Ecto neural progenitor cell (in vitro differentiated cells): ENCODE measurements at places on chromosomes 13 and 19.

DNA sequence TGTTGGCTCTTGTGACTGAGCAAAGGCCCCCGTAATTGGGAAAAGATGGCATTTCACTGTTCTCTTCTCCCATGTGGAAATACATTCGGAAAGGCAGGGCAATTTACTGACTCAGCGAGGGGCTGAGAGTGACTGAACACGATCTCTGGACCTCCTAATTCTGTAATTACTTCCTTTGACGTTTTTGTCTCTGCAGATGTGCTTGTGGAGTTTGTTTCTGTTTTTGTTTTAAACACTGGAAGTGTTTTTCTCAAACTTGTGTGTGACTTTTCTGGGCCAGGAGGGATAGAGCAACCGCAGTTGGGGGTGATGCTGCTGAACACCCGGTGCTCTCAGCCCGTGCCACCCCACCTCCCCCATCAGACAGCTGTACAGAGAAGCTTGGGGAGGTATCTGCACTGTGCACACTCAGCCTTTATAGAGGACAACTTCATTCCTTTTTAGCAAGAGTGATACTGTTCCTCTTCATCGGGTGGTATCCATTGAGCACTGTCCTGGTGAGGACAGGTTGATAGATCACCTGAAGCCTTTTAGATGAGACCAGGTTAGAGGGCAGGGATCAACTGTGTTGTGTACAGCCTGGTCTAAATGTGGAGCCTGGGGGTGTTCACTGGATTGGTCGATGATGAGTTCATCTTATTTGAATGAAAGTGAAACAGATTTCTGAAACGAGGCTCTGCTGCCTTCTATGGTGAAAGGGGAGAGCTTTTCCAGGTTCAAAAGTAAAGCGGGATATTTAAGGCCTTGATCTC is 117.4 kb downstream of the ESD start:
- no peak for DNase-seq

DNA sequence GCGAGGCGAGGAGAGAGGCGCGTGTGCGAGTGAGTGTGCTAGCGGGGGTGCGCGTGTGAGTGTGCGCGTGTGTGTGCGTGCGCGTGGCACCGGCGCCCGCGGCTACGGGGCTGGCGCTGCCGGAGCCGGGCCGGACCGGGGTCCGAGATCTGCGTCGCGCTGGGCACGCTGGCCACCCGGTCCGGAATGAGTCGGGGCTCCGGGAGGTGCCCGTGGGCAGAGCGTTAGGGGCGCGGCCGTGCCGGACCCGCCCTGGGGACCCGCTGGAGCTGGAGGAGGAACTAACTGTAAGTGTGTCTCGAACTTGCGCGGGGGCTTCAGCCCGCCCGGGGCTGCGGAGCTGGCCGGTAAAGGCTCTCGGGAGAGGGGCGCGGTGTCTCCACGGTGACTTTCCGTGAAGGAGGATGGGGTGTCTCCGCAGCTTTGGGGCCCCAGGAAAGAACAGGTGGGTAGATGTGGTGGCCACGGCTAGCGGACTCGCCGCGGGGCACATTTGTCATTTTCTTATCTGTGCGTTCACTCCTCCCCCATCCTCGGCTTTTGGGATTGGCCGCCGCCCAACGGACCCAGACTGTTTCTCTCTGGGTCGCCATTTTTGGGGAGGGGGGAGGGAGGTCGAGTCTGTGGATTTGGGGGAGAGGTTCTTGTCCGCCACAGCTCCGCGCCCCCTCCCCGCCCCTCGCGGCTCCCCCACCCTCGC is 10.1 kb upstream of the SOX1 start:
- no peak for DNase-seq

DNA sequence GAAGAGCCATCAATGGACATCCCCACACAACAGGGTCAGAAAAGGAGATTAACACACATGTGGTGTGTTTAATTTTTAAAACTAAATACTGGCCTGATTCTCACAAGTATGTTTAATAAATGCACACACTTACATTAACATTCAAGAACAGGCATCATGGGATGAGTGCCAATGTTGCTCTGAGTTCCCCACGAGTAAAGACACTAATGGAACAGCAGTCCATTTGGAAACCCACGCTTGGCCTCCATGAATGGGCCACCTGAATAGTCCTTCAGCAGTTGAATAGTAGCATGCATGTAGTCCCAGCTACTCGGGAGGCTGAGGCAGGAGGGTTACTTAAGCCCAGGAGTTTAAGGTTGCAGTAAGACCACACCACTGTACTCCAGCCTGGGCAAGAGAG is 195.2 kb upstream of the IPO5 start:
- DNase-seq, result no peak

DNA sequence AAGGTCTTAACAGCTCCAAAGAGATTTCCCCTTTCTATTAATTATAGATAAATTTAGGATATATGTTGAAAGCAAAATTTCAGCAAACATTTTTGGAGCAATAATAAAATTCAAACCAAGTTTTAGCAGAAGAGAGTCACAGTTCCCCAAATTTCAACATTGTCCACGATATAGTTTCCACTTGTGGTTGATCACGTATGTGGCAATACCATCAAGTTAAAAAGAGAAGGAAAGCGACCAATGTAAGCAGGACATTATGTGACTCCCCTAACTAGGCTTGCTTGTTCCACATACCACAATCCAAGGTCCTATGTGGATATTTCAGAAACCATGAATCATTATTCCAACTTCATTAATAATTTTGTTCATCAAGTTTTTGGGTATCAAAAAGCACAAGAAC is 52.8 kb downstream of the ELF1 start:
- DNase-seq, result no peak

DNA sequence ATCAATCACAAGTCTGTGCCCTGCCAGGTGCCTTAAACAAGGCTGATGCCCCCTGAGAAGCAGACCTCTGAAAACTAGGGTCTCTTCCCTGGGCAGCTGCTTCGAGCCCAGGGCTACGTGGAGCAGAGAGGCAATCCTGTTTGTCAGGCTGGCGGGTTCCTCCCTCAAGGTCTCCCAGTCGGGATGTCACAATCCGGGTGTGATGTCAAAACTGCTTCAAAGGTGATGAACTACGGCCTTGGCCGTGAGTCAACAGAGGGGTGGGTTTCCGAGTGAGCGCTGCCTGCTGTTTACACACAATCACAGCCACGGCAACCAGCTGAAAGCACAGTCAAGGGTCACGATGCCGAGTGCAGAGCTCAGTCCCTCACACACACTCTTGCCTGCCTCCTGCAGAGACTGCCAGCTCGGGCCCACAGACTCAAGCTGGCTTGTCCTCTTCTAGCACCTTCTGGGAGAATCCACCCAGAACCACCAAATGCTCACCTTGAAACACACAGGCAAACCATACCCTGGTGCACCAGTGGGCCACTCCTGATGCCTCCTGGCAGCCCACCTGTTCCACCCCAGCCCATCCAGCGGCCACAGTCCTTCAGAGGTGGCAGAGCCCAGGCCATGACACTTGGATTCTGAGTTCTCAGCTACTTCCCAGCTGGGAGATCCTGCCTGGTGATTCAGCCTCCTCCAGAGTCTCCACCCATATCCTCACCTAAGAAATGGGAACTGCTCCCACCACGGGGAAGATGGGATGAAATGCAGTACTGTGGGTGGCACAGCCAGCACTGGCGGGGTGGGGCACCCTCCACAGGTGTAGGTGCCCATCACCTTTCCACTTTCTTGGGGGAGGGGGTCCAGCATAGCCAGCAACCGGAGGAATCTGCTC is 6.8 kb downstream of the ELL start:
- DNase-seq, result no peak

DNA sequence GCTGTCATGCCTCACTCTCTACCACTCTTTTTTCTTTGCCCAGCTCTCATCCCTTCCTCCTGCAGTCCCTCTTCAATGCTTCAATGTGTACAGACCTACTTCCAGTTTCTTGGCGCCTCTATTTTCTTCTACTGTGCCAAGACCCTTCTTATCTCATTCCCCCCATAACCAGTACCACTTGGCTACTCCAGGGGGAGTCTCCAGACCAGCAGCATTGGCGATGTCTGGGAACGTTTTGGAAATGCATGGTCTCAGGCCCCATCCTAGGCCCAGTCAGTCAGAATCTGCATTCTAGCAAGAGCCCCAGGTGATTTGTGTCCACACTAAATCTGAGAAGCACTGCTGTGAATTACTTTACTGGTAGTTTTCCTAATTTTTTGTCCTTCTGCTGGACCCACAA is 198.2 kb downstream of the SLC7A1 start:
- no peak for DNase-seq
